Activated CD4-positive, alpha-beta memory T cell treated with anti-CD3 and anti-CD28 coated beads, Interleukin-2, amount 10 ng/mL, durations not matched to agents 7 days and 5 days (primary cell): ENCODE measurements at places on chromosomes 13 and 19.

DNA sequence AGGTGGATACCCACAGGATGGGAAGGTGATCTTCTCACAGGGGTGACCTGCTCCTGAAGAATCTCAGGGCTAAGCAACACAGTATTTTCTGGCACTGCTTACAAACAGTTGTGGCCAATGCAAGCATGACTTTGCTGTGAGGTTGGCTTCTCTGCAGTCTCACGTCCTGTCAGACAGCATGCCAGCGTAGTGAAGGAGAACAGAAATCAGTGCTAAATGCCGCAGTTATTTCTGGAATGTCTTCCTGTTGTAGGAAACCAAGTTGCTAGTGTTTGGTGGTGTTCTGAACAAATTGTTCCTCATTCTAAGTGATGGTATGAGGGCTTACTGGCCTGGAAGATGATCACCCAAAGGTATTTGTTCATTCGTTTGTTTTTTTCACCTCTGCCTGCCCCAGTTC lies 320.1 kb downstream of the MTUS2 start:
- DNase-seq, result no peak

- DNase-seq, result no peak
Measured at GRCh38 chr13:21674490-21675009, 3.7 kb downstream of the FGF9 start.

GRCh38 chr13:28528848-28529247 lies 33.9 kb upstream of the FLT1 start:
- DNase-seq, result no peak

DNA sequence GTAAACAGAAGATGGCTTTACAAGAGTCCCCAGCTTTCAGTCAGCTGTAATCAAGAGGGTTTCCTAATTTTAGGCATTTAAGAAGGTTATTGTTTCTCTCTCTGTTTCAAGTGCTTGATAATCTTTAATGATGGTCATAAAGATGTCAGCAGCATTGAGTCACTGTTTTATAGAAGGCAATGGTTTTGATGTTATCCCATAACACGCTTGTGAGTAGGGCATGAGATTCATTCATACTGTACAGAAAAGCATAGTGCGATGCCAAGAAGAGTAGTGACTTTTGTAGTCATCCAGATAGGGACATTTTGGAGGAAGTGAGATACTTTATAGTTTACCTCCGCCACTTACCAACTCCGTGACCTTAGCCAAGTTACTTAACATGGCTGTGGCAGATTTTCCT lies 364.2 kb upstream of the SLC10A2 start:
- DNase-seq, result no peak

GRCh38 chr13:28438598-28439334 lies 56.2 kb downstream of the FLT1 start:
- DNase-seq, result no peak

DNA sequence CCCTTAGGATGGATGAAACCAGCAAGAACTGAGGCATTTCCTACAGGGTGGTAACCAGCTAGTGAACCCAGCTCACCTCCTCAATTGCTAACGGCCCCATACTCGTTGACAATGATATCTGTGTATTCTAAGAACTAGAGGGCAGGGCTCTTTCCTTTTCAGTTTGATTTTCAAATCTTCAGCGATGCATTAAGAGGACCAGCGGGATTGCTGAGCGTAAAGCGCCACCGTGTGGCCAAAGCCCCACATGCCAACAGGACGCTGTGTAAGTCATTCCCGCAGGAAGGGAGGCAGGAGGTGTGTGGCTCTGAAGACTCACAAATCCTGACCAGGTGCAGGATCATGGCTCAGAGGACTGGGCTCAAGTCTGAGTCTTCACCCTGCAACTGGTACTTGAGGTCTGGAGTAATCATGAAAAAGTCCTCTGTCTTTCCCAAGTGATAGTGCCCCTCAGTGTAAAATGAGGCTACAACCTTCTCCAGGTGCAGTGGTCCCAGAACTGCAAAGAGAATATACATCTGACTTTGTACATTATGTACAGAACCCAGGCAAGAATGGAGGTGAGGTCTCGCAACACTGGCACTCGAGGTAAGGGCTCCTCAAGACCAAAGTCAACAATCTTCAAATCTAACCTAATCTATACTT lies 40.9 kb downstream of the C13orf42 start:
- DNase-seq, result peak; percentile 84

GRCh38 chr19:55383279-55384130 lies 587 bp downstream of the TMEM238 start:
- DNase-seq, result peak; percentile 29

GRCh38 chr13:106367361-106367971 lies 168.0 kb downstream of the EFNB2 start:
- no peak for DNase-seq

GRCh38 chr19:7915250-7916102 lies 846 bp downstream of the TGFBR3L start:
- DNase-seq, result no peak

DNA sequence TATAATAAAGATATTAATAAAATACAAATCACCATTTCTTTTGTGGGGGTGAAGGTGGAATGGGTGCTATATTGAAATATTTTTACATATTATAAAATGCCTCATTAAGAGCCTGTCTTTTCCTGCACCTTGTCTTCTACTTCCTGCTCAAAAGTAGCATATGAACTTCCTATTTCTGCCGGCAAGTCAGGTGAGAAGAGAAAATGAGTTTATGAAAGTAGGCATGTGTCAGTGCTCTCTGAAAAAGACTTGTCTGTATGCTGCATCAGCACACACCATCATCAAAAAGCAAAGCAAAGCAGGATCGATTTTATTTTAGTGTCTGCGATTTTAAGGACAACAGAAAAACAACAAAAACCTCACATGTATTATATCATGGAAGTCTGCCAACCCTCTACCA lies 114.2 kb downstream of the RAP2A start:
- no peak for DNase-seq

DNA sequence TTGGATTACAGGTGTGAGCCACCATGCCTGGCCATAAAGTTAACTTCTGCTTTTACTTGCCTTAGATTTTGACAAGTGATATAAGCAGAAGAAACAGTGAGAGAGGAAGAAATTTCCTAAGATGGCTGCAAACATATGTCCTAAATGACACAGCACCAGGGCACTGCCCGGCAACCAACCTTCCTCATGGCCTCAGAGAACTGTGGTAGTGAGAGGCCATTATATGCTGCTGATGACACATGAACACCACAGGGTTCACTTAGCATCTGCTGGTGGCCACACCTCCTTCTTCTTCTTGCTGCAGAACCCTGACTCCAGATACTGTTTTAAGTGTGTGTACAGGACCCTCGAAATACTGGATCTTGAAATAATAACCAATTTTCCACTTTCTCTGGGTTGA lies 88.2 kb downstream of the KCTD12 start:
- DNase-seq, result no peak

- DNase-seq, result no peak
Measured at GRCh38 chr13:45917019-45917418, 65.5 kb upstream of the SIAH3 start.

- DNase-seq, result no peak
Measured at GRCh38 chr13:86282442-86282841, 483.2 kb upstream of the SLITRK6 start.

- no peak for DNase-seq
Measured at GRCh38 chr13:50450279-50450678, 393.2 kb downstream of the DLEU7 start.

DNA sequence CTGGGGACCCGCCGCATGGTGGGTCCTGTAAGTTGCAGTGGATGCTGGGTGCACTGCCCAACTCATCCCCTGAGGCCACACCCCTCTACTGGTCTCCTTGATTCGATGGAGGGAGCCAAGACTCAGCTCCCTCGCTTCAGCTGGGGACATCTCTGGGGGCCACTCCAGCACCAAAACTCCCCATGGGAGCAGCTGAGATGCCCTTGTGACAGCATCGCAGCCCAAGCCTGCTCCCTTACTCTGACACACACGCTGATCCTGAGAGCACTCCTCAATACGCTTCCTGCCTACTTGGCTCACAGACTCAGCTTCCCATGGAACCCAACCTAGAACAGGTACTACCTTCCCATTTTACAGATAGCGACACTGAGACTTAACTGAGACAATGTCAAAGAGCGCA lies 56.2 kb downstream of the PEPD start:
- no peak for DNase-seq

DNA sequence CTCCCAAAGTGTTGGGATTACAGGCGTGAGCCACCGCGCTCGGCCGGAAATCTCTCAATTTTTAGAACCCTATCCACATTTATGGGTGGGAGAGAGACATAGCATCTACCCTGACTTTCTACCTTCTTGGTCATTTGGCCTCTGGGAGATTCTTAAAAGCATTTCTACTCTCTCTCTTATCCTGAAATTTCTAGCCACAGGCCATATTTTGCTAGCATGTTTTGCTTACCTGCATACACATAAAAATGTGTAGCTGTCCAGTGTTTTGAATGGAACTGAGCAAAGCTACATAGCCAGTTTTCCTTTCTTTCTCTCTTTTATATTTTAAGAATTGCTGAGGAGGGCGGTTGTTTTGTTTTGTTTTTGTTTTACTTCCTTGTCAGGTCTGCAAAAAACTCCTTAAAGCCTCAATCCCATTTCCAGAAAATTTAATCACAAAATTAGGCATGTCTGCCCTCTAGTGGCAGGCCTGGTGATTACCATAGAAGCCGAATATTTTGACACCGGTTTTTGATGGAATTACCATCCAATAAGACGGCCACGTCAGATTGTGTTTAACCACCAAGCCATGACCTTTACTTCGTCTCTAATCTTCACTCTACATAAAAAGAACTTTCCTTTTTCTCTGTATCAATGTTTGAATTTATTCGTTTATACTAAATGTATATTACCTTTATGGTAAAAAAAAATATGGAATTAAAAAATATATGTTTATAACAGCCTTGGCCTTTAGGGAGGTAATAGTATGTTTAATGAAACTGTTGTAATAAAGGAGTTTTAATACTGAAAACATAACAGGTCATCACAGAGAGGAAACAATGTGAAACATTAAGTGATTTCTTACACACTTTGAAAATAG lies 34.4 kb upstream of the OXGR1 start:
- peak; percentile 33 for DNase-seq

GRCh38 chr13:52644108-52644507 lies 1.9 kb downstream of the HNRNPA1L2 start:
- DNase-seq, result no peak

DNA sequence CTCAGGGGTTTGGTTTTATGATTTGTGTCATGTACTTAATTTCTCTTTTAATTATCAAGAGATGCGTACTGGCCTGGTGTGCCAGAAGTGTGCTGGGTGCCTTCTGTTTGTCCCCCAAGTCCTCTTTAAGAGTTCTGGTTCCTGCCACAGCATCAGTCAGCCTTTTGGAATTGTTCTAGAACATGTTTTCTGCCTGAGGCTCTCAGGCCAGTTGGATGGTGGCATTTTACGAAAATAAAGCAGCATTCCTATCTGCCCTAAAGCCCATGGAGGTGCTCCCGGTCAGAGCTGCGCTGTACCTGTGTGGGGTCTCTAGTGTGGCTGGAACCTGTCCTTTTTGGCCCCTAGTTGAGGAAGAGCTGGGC lies 54.1 kb downstream of the TSSK6 start:
- DNase-seq, result no peak

DNA sequence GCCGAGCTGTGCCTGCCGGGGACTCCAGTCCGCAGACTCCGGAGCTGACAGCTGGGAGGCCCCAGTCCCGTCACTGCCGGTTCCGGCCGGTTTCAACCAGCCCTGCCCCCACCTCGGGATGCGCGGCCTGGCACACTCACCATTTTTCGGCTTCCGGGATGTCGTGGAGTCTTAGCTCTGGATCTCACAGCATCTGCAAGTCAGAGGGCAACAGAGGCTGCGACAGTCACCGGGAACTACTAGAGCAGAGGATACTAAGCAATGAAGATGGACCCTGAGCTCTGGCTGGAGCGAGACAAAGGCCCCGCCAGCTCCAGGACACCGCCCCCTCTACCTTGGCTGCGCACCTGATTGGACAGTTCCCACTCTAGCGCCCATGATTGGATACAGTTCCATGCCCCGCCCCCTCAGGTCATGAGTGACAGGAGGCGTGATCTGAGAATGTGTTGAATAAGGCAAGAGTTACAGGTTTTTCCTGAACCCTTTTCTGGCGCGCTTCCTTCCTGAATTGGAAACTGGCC lies at the start of gene ZNF682:
TSS of gene ZNF682 (minus strand) at position 303 of the 521 bp plus-strand sequence. CDS start at position 143, 160 bp downstream.
- peak; percentile 92 for DNase-seq

GRCh38 chr19:16096280-16096855 lies 15.3 kb upstream of the RAB8A start:
- DNase-seq, result no peak

DNA sequence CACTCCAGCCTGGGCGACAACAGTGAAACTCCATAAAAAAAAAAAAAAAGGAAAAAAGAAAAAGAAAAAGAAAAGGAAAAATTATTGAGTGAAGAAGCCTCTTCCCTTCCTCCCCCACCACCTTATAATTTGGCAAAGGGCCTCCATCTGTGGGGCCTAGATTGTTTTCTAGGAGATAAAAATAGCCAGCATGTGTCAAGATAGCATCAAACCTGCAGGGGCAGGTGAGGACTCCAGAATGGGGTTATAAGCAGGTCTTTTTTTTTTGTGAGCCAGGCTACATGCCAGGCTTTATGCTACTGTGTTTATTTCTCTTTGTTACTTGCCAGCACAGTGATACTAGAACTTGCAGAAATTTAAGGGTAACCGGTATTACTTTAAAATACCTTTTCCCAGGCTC lies 11.7 kb upstream of the TRIM13 start:
- DNase-seq, result no peak

GRCh38 chr13:48004201-48004600 lies 3.1 kb upstream of the SUCLA2 start:
- DNase-seq, result no peak

DNA sequence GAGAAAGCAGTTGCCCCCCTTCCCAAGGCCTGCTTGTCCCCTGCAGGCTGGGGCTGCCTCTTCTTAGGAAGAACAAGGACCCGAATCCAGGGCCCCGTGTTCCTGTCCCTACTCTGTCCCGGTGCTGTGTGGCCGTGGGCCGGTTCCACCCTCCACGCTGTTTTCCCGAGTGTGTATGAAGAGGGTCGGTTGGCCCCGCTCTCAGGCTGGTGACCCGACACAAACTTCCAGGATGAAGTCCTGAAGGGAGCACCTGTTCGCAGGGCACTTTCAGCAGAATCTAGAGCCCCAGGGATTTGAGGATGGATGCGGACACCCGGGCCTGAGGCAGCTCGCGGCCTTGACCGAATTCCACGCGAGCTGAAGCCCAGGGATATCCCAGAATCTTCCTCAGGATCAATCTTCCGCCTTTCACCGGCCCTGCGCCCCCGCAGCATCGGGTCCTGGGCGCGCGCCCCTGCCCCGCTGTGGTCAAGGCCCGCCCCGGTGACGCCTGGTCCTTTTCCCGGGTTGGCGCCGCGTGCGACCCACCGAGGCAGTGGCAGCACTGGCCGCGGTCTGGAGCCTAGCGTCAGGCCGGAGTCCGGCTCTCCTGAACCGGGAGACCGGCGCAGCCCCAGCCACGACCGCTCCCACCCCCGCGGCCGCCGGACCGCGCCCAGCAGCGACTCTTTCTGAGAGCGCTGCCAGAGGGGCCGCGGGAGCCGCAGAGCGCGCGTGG lies 528 bp upstream of the CHST8 start:
- DNase-seq, result no peak

GRCh38 chr19:18253716-18254115 lies 20.5 kb downstream of the IQCN start:
- DNase-seq, result no peak

GRCh38 chr13:88288326-88288725 lies 617.2 kb downstream of the SLITRK5 start:
- no peak for DNase-seq

GRCh38 chr19:35124098-35125060 lies 8.8 kb downstream of the FXYD3 start:
- DNase-seq, result peak; percentile 89
